ENCODE measurements at places on chromosomes 12 and 14.

GRCh38 chr14:77314043-77314442 lies 6.6 kb downstream of the POMT2 start:
- no peak for DNase-seq

DNA sequence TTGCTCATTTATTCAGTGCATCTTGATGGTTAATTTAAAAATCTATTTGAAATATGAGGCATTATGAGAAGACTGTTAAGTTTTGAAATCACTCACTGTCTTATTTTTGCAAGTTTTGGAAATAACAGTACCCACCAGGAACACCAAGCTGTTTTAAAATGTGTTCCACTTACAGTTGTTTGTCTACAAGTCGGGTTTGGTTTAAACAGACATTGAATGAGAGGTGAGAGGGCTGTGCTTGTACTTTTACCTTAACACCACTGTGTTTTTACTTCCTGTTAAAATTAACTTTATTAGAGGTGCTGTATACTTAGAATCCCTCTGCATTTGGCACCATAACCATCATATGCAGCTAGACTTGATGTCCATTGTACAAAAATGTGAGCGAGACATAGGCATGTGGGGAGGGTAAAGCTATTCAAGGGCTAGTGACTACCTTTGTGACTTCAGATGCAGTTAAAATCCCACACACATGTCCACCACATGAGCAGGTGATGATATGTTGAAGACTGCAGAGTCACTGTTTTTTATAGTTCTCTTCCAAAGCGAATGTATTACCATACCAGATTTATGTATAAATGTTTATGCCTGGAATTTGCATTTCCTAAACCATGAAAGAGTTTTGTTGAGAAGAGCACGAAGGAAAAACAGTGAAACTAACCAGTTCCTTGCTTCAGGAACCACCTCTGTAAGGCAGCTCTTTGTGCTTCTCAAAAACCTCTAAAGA lies 12.9 kb downstream of the ELK3 start:
- DNase-seq, result no peak

DNA sequence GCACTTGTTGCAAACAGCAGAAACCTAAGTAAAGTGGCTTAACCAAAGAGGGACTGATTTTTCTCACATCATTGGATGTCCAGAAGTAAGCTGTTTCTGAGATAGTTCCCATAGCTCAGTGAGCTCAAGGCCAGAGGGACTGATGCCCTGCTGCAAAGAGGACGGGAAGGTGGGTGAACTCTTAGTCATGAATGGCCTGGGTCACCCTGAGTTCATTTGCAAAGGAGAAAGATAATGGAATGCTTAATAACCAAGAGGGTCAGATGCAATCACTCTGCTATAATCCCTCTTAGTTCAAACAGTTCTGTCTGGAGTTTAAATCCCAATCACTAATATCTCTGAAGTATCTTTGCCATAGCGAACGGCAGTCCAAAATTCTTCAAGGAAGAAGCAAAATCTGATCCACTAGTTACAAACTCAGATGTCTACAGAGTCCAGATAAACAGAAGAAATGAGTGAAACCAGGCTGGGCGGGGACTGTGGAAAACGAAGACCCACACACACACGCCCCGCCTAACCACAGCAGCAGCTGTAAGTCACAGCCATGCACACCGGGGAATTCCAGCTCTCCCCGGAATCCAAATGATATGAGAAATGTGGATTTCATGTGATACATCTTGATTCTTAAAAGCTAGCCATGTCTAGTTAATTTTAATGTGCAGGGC lies 289.5 kb downstream of the TMEM132D start:
- no peak for DNase-seq

DNA sequence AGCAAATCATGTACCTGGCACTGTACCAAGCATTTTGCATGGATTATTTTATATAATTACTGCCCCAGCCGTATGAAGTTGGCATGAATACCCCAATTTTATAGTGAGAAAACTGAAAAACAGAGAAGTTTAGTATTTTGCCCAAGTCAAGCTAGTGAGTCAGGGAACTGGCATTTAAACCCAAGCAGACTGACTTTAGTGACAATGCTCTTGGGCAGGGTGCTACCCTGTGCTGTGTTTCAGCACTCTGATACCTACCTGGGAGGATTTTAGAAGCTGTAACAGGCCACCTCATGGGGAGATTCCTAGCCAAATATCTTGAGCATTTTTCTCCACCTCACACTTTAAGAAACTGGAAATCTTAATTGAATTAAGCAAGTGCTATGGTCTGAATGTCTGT lies 98.1 kb upstream of the MAX start:
- DNase-seq, result no peak
